ENCODE measurements at places on chromosomes 1 and 21.

GRCh38 chr1:41391834-41392527 is 30.7 kb downstream of the FOXO6 start:
- DNase-seq: no peak

GRCh38 chr1:223887747-223888418 is 42.1 kb upstream of the TP53BP2 start:
- DNase-seq: peak; percentile 100

DNA sequence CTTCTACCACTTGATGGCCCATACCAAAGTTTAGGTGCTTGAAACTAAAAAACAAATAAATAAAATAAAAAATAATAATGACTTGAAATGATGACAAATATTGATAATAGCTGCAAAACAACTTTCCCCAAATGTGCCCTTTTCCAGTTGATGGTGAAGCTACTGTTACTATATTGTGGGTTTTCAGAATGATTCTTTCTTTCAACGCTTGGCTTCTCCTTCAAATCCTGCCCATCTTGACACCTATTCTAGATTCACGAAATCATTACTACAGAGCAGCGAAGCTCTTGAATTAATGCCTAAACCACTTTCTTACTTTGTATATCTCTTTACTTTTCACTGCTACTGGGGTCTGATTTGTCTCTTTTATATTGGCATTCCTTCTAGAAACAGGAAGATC is 9.2 kb upstream of the C1orf141 start:
- no peak for DNase-seq

DNA sequence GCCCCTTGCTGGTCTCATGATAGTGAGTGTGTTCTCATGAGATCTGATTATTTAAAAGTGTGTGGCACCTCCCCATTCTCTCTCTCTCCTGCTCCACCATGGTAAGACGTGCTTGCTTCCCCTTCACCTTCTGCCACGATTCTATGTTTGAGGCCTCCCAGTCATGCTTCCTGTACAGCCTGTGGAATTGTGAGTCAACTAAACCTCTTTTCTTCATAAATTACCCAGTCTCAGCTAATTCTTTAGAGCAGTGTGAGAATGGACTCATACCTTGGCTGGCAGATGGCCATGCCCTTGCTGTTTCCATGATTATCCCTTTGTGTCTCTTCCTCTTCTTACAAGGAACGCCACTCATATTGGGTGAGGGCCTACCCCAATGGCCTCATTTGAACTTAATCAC is 40.3 kb downstream of the PSMG1 start:
- no peak for DNase-seq

DNA sequence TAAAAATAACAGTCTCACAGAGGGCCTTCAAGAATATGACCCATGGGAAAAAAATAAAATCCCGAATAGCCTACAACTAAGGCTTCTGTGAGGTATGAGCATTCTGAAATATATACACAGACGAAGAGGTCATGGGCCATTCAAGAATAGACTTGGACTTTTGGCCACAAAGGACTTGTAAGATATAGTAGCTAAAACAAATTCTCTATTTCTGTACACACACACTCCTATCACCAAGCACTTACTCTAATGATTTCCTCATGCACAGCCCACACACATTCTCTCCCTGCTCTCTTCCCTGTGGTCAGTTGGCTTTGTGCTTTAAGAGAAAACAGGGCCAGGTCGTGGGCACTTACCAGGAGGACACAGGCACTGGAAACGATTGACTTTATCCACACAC is 69.7 kb upstream of the ADAM30 start:
- no peak for DNase-seq

Data from kidney tubule cell (primary cell).